CD8-positive, alpha-beta memory T cell (primary cell): ENCODE measurements at places on chromosomes 4 and X. TPM values are rescaled to one million over a fixed set of nuclear protein-coding genes. Genes with fewer than 3 reads are reported as not detected.

- H3K4me3 ChIP-seq: no peak overlapping the region
- no peak for DNase-seq
- no peaks in the 10 kb centered on the region for H3K36me3 ChIP-seq
Measured at GRCh38 chr4:171812333-171812664, 905 bp upstream of the GALNTL6 start.

- no peak for DNase-seq
- no peaks in the 10 kb centered on the region for H3K4me1 ChIP-seq
- H3K27ac ChIP-seq: no peak overlapping the region
- no peaks in the 10 kb centered on the region for H3K27me3 ChIP-seq
Measured at GRCh38 chr4:124386648-124387047, 325.9 kb downstream of the ANKRD50 start.

- H3K27me3 ChIP-seq: no peaks in the 10 kb centered on the region
- no peaks in the 10 kb centered on the region for H3K4me1 ChIP-seq
- no peak for DNase-seq
- H3K27ac ChIP-seq: no peak overlapping the region
- peaks cover 33% of the 10 kb centered on the region for H3K36me3 ChIP-seq
Measured at GRCh38 chr4:53450773-53451172, 73.3 kb downstream of the FIP1L1 start.

CFP gene
- total RNA-seq: 2.3 TPM

MND1 gene
- total RNA-seq: 20.2 TPM
